ENCODE measurements at places on chromosomes 11 and 22.

- DNase-seq, result no peak
These were observed 75.4 kb upstream of the RTL6 start for GRCh38 chr22:44573451-44573850.

DNA sequence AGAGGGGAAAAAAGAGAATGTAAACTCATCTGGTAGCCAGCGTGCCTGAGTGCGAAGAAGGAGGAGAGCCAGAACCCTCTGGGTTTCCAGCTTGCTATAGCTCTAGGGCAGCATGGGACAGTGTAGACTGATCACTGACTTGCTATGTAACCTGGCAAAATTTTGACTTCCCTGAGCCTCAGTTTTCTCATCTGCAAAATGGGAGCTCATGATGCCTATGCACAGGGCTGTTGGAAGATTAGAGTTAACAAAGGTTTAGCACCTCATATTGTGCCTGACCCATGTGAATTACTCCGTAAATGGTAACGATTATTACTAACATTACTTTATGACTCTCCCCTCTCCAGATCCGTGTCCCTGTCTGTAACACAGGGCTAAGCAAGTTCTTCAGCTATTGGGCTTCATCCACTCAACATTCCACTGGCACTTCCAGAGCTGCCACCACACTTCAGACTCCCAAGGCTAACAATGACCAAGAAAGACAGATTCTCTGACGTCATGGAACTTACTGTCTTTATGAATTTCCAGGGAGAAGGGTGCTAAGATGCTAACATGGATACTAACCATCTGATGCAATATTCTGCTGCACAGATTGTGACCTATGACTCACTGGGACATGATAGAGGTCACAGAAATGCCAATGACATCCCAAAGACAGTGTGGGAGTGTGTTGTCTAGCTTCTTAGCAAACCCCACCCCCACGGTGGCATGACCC lies 195.2 kb downstream of the TRIM29 start:
- DNase-seq, result no peak

DNA sequence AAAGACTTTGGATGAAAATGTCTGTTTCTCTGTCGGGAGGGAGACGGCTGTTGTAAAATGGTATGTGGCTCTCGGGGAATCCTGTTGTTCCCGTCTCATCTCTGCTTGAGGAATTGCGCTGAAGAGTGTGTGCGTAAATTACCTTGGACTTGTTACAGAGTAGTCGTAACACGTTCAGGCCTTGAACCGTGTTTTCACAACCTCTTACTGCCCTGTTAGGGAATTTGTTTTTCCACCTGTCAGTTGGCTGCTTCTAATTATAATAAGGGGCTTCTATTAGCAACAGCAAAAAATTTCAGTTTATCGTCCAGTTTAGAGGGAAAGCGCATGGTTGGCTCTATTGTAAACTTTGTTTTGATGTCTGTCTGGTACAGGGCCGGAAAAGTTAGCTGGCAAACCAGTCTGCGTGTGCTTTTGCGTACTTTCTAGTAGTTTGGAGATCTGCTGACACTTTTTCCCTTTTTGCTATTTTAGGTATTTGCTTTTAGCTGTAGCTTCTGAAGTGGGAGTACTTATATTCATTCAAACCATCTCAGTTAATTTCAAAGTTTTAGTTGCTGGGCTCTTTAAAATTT lies 1.5 kb downstream of the HIPK3 start:
- peak; percentile 17 for DNase-seq

- no peak for DNase-seq
These were observed 24.4 kb downstream of the SREBF2 start for GRCh38 chr22:41857155-41857859.

DNA sequence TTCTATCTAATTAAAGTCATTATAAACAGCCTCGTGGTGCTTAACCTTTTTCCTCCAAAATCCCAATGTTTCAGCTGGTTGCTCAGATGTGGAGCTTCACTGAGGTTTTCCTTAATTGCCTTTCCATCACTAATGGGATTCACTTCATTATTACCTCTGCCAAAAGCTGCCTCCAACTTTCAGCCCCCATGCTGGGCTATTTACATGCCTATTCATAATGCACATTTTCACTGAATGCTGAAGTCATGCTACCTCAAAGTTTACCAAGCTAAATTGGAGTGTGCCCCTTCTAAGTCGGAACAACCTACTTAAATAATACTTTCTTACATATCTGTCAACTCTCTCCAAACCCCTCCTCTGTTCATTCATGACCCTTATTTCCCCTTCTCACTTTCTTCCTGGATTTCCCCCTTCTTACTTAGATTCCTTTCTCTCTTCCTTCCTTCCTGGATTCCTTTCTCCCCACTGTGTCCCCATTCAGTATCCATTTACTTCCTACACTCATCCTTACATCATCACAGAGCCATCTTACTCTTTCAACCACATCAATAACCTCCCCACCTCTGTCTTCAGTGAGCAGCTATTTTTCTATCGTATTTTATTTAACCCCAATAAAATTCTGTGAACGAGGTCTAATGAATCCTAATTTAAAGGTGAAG lies 887.3 kb upstream of the TENM4 start:
- no peak for DNase-seq

GRCh38 chr11:13210424-13210823 lies 67.2 kb upstream of the BMAL1 start:
- peak; percentile 20 for DNase-seq

DNA sequence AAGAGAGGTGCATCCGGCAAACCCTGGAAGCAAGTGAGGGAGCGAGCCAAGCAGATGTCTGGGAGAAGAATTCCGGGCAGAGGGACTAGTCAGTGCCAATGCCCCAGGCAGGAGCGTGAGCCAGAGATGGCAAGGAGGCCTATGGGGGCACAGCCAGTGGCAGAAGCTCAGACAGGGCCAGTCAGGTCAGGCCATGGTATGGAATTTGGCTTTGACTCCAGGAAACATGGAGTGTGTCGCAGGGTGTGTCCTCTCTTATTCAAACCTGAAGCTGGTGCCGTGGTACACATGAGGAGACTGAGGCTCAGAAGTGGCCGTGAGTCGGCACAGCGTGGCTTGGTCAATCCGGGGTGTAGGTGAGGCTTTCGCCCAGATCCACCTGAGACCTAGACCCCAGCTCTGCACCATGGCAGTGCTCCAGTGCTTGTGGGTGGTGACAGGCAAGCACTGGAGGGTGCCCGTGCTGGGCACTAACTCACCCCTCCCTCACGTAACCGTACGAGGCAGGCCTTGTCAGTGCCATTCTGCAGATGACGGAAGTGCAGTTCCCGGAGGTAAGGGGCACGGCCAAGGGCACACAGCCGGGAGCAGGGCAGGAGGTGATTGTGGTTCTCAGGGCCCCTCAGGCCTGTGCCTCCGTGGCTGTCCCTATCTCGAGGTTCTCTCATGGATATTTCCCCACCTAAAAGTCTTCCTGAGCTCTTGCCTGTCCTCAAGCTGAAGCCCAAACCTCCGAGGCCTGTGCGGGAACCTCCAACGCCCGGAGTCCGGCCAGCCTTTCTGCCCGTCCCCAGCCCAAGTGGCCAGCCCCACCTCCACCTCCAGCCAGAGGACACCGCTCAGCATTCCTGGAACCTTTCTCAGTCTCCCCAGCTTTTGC lies 10.6 kb upstream of the SPI1 start:
- no peak for DNase-seq

DNA sequence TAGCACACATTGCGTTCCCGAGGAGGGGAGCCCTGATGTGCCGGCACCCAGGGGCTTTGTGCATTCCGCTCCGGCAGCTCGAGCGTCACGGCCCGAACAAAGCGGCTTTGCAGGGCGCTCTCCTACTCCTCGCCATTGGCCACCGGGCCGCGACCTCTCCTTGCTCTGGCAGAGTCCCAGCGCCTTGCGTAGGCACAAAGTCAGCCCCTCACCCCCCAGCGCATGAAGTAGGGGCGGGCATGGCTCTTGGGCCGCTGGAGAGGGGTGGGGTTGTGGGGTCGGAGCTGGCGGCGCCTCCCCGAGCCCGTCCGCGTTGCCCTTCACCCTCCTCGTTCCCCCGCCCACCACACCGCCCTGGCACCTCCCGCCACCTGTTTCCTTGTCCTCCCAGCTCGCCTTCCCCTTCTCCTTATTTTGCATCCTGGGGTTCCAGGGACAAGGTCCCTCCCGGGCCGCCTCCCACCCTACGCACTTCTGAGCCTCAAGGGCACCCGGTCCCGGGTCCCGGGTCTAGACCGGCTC lies 753 bp upstream of the PPARA start:
- DNase-seq, result no peak

DNA sequence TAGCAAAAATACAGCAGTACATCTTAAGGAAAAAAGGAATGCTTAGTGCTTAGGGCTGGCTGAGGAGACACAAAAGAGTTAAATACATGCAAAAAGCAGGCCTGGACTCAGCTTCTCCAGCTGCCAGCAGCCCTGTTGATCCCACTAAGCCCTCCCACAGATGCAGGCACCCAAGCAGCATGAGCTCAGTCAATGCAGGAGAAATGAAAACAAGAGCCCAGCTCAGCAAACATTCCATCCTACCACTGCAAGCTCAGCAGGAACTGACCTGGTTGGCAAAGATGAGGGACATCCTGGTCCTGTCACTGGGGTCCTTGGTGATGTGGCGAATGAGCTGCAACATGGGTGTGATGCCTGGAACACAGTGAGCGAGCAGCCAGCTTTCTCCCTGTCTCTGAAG lies 5.8 kb downstream of the CYB5R2 start:
- no peak for DNase-seq

GRCh38 chr11:106466521-106467080 lies 389.1 kb downstream of the AASDHPPT start:
- no peak for DNase-seq

DNA sequence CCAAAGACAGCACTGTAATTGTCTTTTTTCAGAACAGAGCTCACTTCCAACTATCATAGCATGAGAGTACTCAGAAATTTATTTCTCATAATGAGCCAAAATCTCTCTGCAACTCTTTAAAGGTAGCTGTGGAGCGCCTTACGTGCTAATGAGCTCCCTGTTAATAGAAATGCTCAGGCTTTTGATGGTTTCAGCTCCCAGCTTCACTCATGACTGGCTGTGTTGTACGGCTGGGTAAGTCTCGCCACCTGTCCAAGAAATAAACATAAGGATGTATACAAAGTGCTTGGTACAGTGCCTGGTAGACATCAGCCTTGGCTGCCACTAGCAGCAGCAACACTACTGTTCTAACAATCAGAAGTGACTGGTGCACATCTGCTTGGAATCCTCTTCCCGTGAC lies 109.4 kb downstream of the LDLRAD3 start:
- no peak for DNase-seq

Data from HuH-7 (cell line).